Stimulated activated CD4-positive, alpha-beta T cell treated with anti-CD3 and anti-CD28 coated beads, Interleukin-2, amount 100 ng/mL, for 4 hours (primary cell): ENCODE measurements at places on chromosomes 1 and 21.

DNA sequence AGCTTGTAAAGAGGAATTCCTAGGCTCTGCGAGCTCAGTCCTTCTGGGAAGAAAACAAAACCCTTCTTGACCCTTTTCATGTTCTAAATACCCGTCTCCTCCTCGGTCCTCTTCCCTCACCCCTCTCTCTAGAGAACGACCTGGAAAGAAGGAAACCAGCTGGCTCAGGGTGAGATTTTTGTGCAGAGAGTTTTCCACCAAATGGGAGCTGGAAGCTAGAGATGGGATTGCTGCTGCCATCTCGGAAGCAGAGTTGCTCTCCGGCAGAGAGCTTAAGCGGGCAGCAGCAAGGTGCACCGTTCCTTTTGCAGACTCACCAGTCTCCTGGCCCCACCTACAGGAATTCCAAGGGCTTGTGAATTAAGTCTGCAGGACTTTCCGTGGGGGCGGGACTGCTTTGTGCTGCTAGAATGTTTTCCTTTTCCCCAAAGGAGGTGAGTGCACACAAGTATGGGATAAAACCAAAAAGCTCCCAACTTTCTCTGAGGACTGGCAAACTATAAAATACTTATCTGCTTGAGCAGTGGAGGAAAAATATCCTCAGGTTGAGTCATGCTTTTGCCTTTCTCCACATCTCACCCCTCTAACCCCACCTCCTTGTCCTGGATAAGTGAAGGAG is 29.1 kb upstream of the KIAA0040 start:
- no peak for DNase-seq

DNA sequence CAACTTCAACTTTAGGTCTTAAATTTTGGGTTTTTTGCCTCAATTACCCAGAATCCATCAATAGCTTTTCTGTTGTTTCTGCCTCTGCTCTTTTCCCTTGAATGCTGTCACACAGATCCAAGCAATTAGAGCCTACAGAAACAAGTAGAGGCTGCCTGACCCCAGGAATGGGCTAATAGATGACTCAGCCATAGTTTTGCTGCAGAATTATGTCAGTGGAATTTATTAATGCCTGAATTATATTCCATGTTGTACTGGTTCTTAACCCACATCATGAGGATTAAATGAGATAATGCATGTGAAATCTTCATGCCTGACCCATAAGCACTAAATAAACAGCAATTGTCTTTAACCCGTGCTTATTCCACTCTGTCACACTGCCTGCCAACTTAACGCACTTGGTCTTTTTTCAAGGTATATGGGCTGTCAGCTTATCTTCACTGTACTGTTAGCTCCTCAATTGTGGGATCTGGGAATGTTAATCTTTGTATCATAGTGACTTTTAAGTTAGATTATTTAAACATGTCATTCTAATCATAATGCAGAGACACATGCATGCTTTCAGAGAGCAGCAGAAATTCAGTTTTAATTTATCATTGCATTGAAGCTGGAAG is 213.3 kb downstream of the ROR1 start:
- DNase-seq, result no peak

DNA sequence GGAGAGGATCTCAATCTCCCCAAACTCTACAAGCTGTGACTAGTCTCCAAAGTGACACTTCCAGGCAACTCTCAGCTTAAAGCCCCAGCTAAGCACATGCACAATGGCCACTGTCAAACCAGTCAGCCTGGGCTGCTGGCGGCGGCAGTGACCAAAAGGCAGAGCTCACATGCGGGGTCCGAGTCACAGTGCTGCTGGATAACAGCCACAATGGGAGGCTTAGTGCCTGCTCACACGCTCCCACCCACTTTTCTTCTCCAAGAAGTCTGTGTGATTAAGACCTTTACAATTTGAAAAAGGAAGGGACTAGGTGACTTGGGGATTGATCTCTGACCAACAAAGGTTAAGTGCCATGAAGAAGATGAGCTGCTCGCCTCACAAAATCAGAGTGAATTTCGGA is 16.8 kb downstream of the RIPK4 start:
- DNase-seq, result no peak

DNA sequence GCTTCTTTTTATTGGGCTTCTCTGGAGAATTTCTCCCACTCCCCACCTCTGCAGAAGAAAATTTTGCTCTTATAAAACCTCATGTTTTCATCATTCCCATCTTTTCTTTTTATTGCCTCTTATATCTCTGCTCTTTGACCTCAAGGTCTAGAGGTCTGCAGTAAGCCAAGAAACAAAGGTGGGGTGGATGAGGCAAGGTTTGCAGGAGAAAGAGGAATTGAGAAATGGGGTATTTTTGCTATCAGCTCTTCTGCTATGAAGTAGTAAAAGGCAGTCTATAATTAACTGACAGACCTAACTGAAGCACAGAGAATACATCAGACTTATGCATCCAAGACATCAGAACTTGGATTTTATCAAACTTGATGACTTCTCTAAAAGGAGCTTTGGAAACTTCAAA is 22.9 kb downstream of the SYT11 start:
- no peak for DNase-seq

GRCh38 chr1:110170766-110171733 is 20.8 kb downstream of the SLC6A17 start:
- DNase-seq, result no peak

- DNase-seq, result no peak
Measured at GRCh38 chr1:81702903-81703302, 97.8 kb upstream of the ADGRL2 start.

DNA sequence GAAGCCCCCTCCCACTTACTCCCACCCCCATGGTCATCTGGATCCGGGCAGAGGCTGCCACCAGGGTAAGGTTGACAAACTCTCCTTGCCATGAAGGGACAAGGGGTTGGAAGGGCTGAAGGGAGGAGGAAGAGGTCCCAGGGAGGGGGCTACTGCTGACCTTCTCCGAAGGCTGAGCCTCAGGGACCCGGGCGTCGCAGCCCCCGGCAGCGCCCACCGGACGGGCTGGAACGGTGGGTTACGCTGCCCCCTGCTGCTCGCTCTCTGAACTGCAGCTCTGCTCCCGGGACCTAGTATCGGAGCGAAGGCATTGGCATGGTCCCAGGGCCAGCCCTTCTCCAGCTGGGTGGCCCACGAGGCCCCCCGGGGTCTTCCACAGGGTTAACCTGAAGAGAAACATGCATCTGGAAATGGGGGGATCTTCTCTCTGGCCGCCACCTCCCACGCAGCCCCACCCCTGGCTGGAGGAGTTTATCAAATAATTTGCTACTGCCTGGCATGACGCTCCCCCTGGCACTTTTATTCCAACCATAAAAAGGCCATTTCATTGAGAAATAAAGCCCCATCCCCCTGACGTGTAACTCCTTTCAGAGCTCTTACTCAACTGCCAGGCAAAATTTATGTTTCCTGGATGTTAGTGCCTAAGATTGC is 70.4 kb upstream of the TARDBP start:
- peak; percentile 33 for DNase-seq

DNA sequence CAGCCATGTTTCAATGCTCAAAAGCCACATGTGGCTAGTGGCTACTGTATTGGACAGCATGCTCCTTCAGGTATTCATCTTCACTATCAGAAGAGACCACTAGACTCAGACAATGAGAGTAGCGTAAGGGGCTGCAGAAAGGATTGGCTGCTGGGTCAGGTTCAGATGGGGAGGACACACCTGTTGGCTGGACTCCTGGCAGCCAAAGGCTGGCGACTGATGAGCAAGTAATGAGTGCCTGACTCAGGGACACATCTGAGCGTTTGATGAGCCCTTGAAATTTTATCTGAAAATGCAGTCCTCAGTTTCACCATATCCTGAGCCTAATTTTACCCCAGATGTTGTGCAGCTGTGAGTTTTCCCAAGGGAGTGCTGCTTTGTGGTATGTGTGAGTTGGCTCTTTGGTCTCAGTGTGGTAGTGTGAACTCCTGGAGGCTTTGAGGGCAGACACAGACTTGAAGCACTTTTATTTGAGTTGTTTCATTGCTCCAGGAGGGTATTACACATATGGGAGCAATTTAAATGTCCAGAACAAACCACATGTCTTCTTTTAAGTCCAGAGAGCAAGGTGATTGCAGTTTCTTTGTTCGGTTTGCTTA is 9.6 kb downstream of the ST6GALNAC3 start:
- no peak for DNase-seq

DNA sequence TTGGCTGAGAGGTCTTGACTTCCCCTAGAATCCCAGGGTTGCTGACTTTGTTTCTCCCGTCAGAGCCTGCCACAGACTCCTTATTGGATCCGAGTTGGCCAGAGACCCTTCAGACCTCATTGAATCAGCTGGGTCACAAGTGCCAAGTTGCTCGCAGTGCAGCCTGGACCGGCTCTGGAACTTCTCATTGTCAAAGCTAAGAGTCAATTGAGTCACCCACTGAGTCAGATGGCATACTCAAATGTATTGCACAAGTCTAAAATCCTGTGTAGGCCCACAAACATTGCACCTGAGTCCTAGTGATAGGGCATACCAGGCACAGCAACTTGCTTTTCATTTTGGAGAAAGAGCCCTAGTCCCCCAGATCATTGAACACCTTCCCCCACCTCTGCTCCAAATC is 20.4 kb upstream of the SCAF4 start:
- no peak for DNase-seq

- no peak for DNase-seq
Measured at GRCh38 chr1:21012937-21013336, 163.8 kb downstream of the EIF4G3 start.

DNA sequence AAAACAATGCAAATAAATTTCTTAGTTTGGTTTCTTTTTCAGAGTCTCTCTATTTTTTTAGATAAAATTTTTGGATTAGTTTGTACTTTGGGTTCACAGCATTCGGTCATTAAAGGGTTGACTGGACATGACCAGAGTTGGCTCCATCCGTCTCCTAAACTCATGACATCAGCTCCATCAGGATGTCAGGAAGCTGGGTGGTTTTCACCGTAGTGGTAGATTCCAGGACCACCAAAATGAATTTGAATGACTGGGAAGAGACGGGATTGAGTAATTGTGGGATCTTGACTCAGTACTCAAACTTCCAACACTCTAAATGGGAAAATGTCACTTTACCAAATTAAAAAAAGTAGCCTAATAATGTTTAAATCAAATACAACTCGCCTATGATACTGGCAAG is 279.2 kb upstream of the DUSP10 start:
- no peak for DNase-seq

GRCh38 chr1:22971611-22972405 is 858 bp downstream of the LACTBL1 start:
- DNase-seq, result no peak
